ENCODE measurements at places on chromosomes 13 and 19. TPM values are rescaled to one million over a fixed set of nuclear protein-coding genes. Genes with fewer than 3 reads are reported as not detected.

DNA sequence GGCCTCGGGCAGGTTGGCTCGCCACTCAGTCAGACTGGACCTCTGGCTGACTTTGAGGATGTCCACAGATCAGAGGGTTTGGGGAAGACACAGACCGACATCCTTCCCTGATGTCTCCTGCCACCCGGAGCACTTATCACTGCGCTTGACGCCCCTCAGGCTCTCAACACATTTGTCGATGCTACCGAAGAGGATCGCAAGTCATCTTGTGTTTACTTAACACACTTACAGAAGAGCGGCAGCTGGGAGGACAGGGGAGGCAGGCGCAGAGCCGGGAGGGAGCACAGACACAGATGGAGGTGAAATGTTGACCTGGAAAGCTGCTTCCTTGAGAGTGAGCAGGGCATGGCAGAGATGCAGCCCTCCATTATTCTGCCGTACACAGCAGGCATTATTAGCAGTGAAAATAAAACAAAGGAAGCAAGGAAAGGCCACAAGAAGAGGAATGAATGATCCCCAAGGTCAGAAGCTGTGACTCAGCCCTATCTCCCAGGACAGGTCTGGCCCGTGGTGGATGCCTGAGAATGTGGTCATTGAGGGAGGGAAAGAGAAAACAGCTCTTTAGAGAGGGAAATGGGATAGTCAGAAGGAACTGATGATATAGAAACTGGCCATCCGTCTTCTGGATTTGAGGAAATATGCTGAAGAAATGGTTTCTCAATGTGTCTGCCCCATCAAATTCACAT lies 549.5 kb upstream of the ARGLU1 start:
- no peak for DNase-seq

DNA sequence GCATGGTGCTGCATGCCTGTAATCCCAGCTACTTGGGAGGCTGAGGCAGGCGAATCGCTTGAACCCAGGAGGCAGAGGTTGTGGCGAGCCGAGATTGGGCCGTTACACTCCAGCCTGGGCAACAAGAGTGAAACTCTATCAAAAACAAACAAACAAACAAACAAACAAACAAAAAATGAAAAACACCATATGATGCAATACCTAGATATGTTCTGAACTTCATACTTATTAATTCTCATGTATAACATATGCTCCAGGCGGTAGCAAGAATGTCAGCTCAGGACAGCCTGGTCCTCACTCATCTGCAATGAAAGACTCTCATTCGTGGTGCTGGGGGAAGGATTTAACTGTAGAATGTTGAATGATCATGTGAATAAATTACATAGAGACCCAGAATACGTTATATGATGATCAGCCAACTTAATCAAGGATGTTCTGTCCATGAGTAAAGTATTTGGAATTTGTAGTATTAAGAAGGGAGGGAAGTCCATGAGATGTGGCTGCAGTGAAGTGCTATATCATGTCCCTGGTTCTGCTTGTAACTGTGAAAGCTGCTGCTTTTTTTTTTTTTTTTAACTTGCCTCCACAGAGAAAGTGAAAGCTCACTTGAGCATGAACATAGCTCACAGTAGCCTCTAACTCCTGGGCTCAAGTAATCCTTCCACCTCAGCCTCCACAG lies 206.8 kb downstream of the UQCRFS1 start:
- DNase-seq, result no peak

LRRC4B gene
- polyA plus RNA-seq, result 12.6 TPM

FAM83E gene
- 0.49 TPM for polyA plus RNA-seq

CPAMD8 gene
- polyA plus RNA-seq, result 34.2 TPM

Measured in right renal cortex interstitium (tissue), 3 donors.